WTC11 (cell line): ENCODE measurements at places on chromosomes 4 and X. TPM values are rescaled to one million over a fixed set of nuclear protein-coding genes. Genes with fewer than 3 reads are reported as not detected.

- no peaks in the 10 kb centered on the region for H3K36me3 ChIP-seq
- H3K4me1 ChIP-seq: no peaks in the 10 kb centered on the region
- no peaks in the 10 kb centered on the region for H3K27me3 ChIP-seq
- no peak overlapping the region for H3K27ac ChIP-seq
These were observed 44.8 kb downstream of the EDNRA start for GRCh38 chr4:147525494-147526271.

The TMPRSS11B gene
- total RNA-seq: not detected in 3 replicates

The ITIH6 gene
- 0.02 to 0.05 TPM (median 0.04 TPM) in 3 replicates for total RNA-seq

GRCh38 chrX:135931644-135932487 is 38.4 kb downstream of the SAGE1 start:
- DNase-seq: peak; percentile 74
- H3K27ac ChIP-seq: no peak overlapping the region
- H3K36me3 ChIP-seq: no peaks in the 10 kb centered on the region
- no peaks in the 10 kb centered on the region for H3K4me1 ChIP-seq
- no peaks in the 10 kb centered on the region for H3K27me3 ChIP-seq
- no peak overlapping the region for H3K4me3 ChIP-seq

The UGT8 gene
- 29.2 to 30.8 TPM (median 30.7 TPM) in 3 replicates for total RNA-seq

DNA sequence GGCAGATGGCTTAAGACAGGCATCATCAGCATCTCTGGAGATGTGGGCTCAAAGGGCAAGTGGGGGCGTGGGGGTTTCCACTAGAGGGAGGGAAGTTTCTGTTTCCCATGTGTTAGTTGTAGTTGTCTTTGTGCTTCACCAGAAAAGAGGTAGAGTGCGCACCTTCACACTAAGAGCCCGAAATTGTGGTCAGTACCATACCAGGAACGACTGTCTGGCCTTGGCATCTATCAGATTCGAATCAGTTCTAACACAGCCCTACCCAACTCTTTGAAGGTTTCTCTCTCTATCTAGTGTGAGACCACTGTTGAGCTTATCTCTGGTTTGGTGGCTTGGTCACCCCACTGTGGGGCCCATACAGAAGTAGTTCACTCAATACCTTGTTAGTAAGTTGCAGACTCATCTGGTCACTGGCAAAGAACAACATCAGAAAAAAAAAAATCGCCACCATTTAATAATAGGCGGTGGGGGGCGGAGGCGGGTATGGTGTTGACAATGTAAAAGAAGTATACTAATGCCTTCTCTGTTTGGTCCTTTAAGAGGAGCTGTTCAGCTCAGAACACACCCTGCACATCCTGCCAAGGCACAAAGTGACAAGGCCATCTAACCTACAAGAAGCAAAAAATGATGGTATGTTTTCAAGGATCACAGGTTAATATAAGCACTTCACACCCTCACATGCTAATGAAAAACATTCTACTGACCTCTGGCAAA is 71.1 kb downstream of the NYX start:
- H3K27ac ChIP-seq: no peak overlapping the region
- no peak for DNase-seq
- no peaks in the 10 kb centered on the region for H3K27me3 ChIP-seq
- no peak overlapping the region for H3K4me3 ChIP-seq
- peaks cover 3% of the 10 kb centered on the region; the same call in 1 of the 2 replicates for H3K36me3 ChIP-seq

DNA sequence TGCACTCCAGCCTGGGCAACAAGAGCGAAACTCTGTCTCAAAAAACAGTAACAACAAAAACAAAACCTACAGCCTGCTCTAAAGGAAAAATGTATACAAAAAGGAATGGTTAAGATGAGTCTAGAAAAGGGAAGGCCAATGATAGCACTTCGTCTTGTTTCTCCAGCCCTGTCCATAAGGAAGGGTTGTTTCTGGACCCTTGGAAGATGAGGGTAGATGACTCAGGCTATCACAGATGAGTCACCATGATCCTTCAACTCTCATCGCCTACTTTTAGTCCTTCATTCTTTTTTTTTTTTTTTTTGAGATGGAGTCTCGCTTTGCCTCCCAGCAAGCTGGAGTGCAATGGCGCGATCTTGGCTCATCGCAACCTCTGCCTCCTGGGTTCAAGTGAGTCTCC is 8.8 kb downstream of the PLA2G12A start:
- H3K36me3 ChIP-seq: peaks cover 25% of the 10 kb centered on the region
- H3K4me3 ChIP-seq: no peak overlapping the region
- H3K27me3 ChIP-seq: no peaks in the 10 kb centered on the region

DNA sequence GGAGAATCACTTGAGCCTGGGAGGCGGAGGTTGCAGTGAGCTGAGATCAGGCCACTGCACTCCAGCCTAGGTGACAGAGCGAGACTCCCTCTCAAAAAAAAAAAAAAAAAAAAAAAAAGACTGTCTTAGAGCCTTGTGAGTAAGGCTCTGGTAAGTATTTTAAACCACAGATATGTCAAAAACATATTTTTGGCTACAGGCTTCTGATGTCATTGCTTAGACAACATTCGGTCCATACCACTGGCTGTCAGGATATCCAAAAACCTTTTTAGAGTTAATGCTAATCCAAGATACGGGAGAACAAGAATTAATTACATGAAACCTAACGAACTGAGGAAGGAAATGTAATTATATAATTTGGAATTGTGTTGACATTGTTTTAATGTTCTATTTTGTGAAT is 999.5 kb upstream of the PABPC4L start:
- no peak overlapping the region for H3K27ac ChIP-seq
- peaks cover 19% of the 10 kb centered on the region for H3K4me1 ChIP-seq
- no peaks in the 10 kb centered on the region for H3K27me3 ChIP-seq
- no peaks in the 10 kb centered on the region for H3K36me3 ChIP-seq
- no peak for DNase-seq
